ENCODE measurements at places on chromosomes 2 and 18.

- DNase-seq, result no peak
Measured at GRCh38 chr2:20104900-20105545, 53.6 kb upstream of the LAPTM4A start.

DNA sequence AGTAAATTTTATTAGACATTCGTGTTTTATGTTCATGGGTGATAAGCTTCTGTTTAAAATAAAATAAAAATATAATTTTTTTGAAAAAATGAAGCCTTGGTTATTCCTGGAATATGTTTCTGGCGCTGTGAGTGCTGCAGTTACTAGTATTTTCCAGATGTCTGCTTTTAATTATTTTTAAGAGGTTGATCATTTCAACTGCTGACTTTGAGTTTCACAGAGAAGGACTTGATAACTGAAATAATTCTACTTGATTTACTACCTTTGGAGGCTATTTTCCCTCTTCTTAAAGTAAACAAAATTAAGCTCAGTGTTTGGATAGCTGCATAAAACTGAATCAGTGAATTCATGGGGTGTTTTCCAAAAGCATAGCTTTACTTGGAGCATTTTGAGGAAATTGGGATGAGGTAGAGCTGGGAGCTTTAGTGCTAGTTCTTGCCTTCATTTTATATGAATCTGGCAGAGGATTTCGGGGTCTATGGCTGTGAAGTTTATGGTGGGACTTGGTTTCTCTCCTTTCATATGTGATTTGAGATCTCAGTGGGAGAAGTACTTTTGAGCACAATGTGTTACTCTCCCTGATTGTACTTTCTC, 666.5 kb downstream of the DCDC2C start:
- DNase-seq, result no peak

DNA sequence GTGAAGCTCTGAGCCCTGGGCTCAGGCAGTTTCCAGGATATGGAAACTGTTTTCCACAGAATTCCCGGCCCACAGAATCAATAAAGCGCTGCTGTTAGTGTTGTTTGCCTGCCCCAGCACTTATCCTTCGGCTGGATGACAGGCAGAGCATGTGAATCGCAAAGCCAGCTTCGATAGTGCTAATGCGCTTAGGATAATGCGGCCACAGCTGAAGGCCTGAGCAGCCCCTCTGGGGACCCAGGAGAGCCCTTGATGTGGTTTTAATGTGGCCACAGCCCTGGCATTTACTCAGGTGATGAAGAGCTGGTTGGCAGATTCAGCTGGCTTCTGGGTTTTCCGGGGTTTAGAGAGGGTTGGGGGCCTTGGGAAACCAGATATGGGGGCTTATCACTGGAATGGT, 23.7 kb downstream of the PCARE start:
- no peak for DNase-seq

DNA sequence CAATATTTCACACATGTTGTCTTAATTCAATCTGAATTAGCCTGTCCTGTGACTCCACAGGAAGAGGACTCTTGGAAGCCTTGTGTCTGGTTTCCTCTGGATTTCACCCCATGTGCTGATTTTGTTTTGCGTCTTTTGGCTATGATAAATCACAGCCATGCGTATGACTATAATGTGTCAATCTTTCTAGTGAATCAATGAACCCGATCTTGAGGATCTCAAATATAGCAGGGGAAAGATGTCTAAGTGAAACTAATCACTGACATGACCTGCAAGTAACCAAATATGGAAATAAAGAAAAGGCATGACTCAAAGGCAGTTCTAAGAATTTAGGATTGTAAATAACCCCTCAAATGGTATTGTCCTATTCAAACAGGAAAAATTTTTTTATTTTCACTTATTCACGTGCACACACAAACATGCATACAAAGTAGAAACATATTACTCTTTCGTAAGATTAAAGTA, 8.2 kb downstream of the WDFY1 start:
- DNase-seq, result no peak

Measured in fibroblast of lung (primary cell).